Non-pigmented ciliary epithelial cell (primary cell): ENCODE measurements at places on chromosomes 13 and 19.

DNA sequence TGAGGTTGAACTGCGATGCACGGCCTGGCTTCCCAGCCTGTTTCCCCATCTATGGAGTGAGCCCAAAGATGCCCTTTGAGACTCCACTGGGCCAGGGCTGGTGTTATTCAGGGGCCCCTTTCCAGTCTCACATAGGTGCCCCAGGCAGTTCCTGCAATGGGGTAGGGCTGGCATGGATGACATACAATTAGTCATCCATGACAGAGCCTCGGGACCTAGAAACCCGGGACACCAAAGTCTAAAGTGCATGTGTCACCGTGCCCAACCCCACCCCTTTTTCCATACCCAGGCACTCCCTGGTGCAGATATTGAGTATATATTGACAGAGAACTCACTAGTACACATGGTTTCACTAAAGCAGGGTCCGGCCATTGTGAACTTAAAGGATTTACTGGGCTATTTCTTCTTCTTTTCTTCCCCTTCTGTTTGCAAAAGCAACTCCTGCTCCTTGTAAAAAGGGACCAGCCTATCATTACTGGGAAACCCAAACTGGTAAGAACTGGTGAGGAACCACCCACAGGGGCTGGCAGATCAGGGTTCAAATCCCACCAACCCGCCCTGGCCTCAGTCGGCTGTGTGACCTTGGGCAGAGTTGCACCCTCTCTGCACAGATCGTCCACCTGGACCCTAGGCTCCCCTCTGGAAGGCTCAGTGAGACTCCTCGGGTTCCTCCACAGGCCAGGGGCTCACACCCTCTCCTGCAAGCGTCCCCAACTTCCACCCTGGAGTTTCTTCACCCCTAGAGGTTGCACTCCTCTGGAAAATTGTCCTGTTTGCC is 2.7 kb downstream of the B3GNT3 start:
- no peak for DNase-seq

GRCh38 chr19:633786-634639 is 676 bp upstream of the POLRMT start:
- no peak for DNase-seq

- DNase-seq, result no peak
These were observed 12.4 kb downstream of the RFX1 start for GRCh38 chr19:13993590-13994300.

GRCh38 chr19:6101291-6101825 is 8.9 kb downstream of the RFX2 start:
- DNase-seq, result no peak

- DNase-seq, result no peak
These were observed 26.6 kb downstream of the CBY2 start for GRCh38 chr13:45728759-45729158.

DNA sequence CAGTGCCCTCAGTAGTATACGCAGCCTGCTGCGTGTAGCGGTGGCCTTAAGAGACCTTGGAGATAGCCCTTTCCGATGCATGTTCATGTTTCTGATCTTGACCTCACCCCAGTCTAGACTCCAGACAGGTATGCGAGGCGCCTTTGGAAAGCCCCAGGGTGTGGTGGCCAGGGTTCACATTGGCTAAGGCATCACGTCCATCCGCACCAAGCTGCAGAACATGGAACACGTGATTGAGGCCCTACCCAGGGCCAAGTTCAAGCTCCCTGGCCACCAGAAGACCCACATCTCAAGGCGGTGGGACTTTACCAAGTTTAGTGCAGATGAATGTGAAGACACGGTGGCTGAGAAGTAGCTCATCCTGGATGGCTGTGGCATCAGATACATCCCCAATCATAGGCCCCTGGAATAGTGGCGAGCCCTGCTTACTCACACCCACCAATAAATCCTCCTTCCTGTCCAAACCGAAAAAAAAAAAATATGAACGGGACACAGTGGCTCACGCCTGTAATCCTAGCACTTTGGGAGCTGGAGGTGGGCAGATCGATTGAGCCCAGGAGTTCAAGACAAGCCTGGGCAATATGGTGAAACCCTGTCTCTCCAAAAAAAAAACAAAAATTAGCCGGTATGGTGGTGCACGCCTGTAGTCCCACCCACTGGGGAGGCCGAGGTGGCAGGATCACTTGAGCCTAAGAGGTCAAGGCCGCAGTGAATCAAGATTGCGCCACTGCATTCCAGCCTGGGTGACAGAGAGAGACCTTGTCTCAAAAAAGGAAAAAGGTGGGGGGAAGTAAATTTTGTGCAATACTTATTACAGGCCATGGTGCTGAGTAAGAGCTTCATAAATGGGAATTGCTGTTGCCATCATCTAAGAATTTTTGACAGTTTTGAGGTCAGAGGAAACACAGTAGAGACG is 12.4 kb upstream of the CBLC start:
- DNase-seq, result no peak

GRCh38 chr19:33376423-33376822 is 2.9 kb downstream of the CEBPG start:
- peak; percentile 56 for DNase-seq

GRCh38 chr19:1786668-1787067 is 25.4 kb downstream of the ATP8B3 start:
- DNase-seq, result no peak

DNA sequence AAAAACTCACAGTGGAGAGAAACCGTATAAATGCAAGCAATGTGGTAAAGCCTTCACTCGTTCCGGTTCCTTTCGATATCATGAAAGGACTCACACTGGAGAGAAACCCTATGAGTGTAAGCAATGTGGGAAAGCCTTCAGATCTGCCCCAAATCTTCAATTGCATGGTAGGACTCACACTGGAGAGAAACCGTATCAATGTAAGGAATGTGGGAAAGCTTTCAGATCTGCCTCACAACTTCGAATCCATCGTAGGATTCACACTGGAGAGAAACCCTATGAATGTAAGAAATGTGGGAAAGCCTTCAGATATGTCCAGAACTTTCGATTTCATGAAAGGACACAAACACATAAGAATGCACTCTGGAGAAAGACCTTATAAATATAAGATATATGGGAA is 19.4 kb upstream of the ZNF69 start:
- DNase-seq, result no peak

DNA sequence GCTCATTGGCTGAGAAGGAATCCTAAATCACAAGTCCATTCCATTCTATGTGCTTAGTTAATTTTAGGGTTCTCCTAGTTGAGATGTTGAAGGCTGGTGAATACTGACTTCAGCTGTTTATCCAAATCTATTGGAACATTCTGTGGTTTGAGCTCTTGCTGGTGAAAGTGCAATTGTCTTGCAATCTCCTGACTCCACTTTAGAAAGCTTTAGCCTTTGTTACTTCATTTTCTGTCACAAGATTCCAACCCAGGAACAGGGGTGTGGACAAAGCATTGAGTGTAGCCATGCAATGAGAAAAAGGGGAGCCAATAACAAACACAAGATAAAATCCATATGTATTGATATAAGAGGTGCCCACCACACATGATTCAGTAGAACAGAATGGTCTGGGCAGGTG is 15.0 kb downstream of the CEACAM21 start:
- no peak for DNase-seq

DNA sequence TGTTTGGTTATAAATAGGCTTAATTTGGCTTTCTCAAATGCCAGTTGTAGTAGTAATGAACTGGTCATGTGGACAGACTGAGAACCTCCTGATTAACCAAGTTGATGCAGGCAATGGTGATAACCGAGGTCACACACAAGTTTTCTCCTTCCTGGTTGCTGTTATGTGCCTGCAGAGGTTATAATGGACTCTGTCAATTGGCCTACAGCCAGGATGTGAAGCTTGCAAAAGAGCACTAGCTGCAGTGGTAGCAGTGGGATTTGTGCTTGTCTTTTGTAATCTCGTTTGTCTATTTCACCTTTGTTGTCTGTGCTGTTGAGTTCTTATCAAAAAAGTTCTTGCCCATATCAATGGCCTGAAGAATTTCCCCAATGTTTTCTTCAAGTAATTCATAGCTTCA is 20.6 kb downstream of the OR10H3 start:
- DNase-seq, result no peak

- DNase-seq, result peak; percentile 26
These were observed 424.5 kb downstream of the PCDH9 start for GRCh38 chr13:66805657-66806056.

DNA sequence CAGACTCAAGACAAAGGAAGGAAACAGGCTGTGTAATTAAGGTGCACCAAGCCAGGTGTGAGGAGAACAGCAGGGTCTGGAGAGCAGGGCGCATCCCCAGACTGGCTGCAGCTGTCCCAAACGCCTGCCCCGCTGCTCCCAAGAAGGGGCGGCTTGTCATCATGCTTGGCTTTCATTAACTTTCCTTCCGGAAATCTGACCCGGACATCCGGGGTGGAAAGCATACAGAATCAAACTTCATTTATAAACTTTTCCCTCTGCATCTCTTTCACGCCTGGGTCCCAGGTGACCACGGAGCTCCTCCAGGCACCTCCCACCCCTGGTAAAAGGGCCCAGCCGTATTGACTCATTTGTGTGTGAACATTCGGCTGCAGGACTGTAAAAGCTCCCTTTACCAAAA is 31.7 kb downstream of the TSHZ3 start:
- no peak for DNase-seq

GRCh38 chr13:77213644-77214043 is 113.2 kb downstream of the MYCBP2 start:
- DNase-seq, result peak; percentile 65

DNA sequence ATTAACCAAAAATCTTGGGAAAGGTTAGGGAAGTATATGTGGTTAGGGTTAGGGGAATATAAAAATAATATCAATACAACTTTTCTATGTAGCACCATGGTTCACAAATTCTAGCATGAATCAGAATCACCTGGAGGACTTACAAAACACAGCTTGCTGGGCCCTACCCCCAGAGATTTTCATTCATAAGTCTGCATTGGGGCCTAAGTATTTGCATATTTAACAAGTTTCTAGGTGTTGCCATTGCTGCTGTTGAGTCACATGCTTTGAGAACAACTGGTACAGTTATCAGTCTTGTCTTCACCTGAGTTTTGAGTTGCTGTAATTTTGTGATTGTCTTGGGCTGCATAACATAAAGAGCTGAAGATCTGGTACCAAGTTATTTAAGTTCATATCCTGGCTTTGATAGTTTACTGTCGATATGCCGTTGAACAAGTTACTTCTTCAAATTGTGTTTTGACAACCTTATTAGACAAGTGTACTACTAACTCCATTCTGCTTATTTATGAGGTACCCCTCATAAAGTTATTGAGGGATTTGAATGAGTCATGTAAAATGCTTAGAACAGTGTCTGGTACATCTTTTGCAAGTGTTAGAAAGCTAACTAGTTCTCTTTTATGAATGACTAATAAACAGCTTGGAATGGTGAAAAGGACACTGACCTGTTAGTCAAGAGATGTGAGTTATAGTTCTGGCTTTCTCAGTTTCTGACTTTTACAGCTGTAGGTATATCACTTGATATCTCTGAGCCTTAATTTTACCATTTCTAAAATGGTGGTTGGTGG is 132.9 kb downstream of the PAN3 start:
- no peak for DNase-seq

- no peak for DNase-seq
These were observed 25.6 kb downstream of the EDNRB start for GRCh38 chr13:77893066-77893465.

GRCh38 chr19:30752201-30752600 is 380.0 kb downstream of the ZNF536 start:
- DNase-seq, result no peak

- DNase-seq, result no peak
These were observed 1.3 kb downstream of the NCLN start for GRCh38 chr19:3186891-3187661.

DNA sequence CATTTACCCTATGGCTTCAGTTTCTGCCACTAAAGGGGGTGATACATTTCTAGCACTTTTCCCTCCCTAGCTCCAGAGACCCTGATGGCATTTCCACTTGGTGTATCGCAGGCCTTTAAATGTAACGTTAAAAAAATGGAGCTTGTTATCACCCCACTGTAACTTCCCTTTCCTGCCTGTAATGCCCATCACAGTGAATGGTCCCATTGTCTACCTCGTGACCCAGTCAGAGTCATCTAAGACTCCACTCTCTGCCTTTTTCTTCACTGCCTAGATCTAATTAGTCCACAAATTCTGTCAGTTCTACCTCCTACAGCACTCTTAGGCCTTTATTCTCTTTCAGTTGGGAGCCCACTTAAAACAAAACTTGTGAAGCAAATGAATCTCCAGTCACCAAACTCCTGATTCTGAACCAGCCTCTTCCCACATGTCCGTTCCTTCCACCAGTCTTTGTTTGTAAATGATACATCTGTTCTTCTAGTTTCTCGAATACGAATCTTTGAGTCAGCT is 64.8 kb downstream of the NHLRC3 start:
- no peak for DNase-seq

- DNase-seq, result no peak
These were observed 5.6 kb downstream of the TLE6 start for GRCh38 chr19:2982983-2983350.

DNA sequence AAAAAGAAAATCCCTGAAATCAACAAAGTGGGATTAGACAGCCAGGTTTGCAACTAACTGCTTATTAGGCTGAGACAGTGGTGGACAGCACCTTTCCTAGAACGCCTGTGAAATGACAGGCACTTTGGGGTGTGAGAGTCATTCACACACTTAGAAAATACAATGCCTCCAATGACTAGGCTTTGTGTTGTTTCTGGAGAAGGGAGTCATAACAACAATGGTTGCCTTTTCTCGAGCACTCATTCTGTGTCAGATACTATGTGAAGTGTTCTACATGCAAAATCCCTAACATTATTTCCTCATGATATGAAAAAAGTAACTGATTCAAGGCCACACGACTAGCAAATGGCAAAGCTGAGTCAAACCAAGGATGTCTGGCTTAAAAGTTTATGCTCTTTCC is 41.2 kb downstream of the SACS start:
- no peak for DNase-seq

GRCh38 chr13:110244071-110244830 is 62.7 kb downstream of the COL4A1 start:
- no peak for DNase-seq

- no peak for DNase-seq
These were observed 18.5 kb downstream of the EPSTI1 start for GRCh38 chr13:42973581-42973980.

DNA sequence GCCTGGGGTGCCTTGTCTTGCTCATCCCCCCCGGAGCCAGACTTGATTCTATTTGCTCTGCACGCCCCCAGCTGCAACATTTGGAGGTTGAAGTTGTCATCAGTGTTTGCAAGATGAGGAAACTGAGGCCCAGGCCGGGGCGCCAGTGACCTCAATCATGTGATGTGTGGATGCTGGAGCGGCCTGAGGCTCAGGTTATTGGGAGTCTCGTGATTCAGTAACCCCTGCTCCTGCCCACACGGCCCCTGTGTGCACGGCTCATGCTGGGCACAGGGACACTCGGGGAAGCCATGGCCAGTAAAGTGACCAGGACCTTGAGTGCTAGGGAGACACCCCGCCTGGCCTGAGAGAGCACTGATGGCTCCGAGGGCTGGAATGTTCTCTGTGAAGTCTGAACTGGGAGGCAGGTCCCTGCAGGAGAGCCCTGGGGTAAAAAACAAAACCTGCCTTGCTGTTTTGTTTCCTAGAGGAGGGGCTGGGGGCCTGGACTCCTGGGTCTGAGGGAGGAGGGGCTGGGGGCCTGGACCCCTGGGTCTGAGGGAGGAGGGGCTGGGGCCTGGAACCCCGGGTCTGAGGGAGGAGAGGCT is 1.9 kb downstream of the FGF21 start:
- DNase-seq, result no peak

- no peak for DNase-seq
These were observed at the start of gene ZNF729 for GRCh38 chr19:22286151-22286810. Gene ZNF729, plus strand, starts transcription at chr19:22286441. Its CDS starts 85 bp downstream, at chr19:22286526.

GRCh38 chr19:47518139-47518538 is 3.3 kb upstream of the NAPA start:
- DNase-seq, result no peak
